GM04503 (cell line): ENCODE measurements at places on chromosomes 11 and 22.

DNA sequence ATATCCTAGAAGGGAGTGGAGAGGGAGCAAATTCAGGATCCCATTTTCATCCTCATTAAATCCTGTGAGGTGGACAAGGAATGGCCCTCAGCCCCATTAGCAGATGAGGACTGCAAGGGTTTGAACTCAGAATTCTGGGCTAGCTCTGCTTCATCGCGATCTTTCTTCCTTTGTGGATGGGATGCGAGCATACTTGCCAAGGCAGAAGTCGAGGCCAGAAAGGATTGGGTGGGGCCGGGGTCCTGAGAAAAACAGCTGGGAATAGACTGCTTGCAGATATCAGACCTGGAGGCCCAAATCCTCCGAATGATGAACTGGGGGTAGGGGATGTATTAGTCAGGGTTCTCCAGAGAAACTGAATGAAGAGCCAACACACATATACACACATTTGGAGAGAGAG is 179.0 kb downstream of the CHST1 start:
- no peak for DNase-seq

DNA sequence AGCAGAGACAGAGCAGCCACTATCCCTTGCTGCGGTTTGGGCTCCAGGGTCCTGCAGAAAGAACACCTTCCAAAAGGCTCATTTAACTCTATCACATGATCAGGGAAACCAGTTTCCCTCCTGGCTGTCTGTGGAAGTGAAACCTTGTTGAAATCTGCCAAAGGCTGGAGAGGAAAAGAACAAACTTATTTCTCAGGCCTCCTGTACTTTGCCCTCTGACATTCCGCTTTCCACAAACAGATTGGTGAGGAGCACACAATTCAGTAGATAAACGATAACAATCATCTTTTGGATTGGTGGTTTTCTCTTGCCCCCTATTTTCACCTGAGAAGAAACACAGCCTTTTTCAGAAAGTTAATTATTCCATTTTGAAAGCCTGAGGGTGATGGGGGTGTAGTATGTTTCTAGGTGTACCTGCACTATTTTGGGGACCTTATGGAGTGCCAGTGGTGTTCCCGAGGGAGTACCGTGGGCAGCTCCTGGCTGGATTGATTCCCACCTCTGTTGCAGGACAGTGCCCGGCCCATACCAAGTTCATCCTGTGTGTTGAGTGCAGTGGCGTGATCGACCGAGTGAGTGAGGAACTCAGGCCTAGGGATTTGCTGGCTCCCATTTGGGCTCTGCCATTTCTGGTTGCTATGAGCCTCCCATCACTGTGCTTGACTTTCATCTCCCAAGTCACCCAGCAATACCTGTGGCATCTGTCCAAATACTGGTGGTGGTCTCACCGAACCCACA is 102.0 kb downstream of the TBC1D22A start:
- no peak for DNase-seq

- DNase-seq, result no peak
Observed at GRCh38 chr11:134486704-134487103, 74.7 kb upstream of the B3GAT1 start.

DNA sequence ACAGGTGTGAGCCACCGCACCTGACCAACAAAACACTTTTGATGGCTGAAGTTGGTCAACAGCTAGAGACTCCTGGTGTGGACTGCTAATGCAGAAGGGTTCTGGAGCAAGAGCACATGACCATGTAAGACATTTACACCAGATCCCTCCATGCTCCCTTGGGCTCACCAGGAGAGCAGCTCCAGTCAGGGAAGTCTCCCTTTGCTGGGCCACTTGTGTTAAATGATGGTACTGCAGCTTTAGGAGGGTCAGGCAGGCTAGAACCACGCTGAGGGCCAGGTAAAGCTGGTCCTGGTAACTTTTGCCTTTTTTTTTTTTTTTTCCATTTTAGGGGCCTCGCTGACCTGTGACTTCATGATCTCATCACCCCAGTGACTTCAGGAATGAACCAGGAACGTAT is 146.4 kb downstream of the FBXO7 start:
- no peak for DNase-seq

DNA sequence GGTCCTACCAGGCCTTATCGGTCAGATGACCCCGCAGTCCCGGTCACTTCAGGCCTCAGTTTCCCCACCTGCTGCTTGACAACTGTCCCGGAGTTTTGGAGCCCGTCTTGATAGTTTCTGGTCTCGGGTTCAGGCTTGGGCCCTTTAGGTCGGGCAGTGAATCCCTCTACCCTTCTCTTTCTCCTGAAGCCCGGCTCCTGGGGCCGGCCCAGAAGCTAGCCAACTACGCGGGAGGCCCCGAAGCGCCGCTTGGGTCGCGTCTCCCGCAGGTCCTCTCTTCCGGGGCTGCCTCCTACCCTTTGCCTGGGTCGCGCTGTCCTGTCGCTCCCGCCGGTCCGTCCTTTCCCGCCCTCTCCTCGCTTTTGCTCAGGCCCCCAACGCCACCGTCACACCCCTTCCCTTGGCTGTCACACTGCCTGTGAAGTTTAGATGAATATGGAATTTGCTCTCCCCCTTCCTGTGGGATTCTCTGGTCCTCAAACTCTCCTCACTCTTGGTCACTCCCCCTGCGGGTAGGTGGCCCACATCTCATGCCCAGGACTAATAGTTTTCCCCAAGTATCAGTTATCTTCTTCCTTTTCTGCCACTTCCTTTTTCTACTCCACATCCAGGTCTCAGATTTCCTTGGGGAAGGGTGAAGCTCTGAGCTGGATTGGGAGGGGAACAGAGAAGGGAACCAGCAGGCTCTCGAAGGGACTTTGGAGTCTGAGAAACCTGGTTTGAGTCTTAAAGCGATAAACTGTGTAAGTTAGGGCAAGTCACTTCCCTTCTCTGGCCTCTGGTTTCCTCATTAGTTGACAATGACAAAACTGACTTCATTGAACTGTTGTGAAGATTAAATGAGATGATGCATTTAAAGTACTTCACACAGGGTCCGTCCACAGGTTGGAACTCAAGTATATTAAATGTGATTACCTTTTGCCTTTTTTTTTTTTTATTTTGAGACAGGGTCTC is 790 bp downstream of the RAB1B start:
- DNase-seq, result no peak
